ENCODE measurements at places on chromosomes 11 and 22.

DNA sequence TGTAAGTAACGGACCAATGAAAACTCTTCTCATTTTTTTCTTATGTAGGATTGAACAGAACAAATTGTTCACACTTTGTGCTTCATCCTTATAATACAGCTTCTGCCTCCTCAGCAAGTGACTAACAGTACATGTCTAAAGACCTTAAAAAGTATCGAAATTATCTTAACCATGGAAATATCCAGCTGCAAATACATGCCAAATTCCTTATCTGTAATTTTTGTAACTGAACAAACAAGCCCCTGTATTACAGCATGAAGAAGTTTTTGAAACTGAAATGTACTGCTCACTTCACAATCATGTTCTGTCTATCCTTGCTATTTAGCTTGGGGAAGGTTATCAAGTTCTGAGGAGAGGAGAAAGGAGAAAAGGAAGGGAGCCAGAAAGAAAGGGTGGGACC lies 20.4 kb downstream of the WT1 start:
- no peak for DNase-seq

GRCh38 chr22:21754523-21754922 lies 18.9 kb upstream of the YPEL1 start:
- DNase-seq: no peak

- DNase-seq: no peak
Measured at GRCh38 chr11:75430714-75431532, 2.1 kb downstream of the KLHL35 start.

- DNase-seq: no peak
Measured at GRCh38 chr11:126646701-126647557, 291.4 kb downstream of the ST3GAL4 start.

- no peak for DNase-seq
Measured at GRCh38 chr11:105975128-105975527, 46.9 kb downstream of the MSANTD4 start.

DNA sequence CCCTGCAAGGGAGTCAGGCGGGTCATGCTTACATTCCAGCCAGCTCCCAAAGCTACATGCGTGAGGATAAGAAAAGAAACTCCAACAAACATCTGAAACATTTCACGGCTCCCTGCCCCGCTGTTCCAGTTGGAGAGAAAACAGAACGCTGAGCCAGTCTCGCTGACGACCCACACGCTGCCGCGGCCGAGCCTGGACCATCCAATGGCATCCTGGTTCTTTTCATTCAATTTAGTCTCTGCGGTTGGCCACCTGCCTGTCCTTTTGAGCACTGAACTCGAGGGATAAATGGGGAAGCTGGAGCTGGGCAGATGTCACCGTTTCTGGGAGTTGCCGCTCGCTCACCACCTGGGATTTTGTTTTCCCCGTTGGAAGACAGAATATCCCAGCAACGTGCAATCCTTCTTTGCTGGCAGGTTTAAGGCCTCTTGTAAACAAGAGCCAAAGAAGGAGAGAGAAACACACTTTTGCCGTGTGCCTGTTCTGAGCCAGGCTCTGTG lies 45.3 kb upstream of the SHISAL1 start:
- DNase-seq: no peak

Data from stimulated activated CD4-positive, alpha-beta T cell treated with anti-CD3 and anti-CD28 coated beads, Interleukin-1b, Interleukin-23, amount 100 ng/mL, for 48 hours (primary cell).